NCI-H345 (cell line): ENCODE measurements at places on chromosomes 11 and 22.

DNA sequence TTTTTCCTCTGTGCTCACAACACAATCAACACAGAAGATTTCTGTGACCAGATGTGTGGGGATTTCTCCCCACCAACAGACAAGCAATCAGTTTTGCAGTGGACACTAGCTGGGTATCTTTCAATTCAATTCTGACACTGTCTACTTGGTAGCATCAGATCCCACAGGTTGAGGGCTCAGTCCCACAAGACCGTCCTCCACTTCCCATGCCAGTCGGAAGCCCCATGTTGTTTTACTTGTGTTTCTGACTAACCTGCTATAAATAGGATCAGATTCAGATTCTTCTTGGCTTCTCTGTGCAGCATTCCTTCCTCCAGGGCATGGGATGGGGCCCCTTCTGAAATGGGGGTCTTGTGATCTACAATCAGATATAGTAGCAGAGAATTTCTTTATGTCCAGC, 19.6 kb downstream of the ACER3 start:
- DNase-seq = no peak

DNA sequence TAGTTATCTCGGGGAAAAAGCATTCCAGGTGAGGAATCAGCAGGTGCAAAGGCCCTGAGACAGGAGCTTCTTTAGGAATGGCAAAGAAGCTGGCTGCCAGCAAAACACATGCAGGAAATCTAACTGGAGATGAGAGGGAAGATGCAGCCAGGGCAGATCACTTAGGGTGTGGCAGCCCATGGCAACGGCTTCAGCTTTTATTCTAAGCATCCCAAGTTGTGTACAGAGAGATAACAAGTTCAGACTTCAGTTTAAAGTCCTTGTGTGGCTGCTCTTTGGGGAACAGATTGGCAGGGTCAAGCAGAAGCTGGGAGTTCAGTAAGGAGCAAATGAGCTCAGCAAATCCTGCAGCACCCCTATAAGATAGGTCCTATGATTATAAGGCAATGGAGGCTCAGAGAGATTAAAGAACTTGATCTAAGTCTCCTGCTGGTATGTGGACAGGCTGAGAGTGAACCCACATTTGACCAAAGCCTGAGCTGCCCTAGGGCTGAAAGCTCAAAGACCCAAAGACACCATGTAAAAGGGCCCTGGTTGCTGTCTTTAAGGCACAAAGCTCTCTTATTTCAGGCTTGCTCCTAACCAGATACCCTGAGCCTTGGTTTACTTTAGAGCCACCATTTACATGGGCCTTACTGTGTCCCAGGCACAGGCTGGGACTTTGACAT, 466.8 kb downstream of the SOX6 start:
- DNase-seq = no peak

DNA sequence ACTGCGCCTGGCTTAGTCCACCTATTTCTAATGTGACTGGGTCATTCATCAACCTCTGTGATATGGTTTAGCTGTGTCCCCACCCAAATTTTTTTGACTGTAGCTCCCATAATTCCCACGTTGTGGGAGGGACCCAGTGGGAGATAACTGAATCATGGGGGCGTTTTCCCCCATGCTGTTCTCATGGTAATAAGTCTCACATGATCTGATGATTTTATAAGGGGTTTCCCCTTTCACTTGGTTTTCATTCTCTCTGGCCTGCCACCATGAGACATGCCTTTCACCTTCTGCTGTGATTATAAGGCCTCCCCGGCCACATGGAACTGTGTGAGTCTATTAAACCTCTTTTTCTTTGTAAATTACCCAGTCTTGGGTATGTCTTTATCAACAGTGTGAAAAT, 8.7 kb downstream of the CENATAC start:
- DNase-seq = no peak

- no peak for DNase-seq
Measured at GRCh38 chr11:48101044-48101733, 115.4 kb upstream of the OR4B1 start.

- no peak for DNase-seq
Measured at GRCh38 chr22:38266120-38266519, 6.7 kb downstream of the TMEM184B start.

DNA sequence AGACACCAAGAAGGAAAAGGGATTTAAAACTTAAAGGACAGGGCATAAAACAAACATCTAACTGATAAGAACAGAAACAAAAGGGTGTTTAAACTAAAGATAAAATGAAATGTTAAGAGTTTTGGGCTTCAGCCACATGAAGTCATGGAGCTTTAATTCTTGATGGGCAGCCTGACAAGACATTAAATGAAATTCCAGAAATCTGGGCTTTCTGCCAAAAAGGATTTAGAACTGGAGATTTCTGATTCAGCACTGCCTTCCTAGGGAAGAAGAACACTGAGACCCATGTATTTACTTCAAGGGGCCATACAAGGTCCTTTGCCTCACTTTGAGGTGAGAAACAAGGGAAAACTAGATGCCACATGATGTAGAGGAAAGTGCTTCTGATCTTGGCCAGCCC, 355.9 kb upstream of the RAG2 start:
- DNase-seq = no peak

- no peak for DNase-seq
Measured at GRCh38 chr11:81220146-81220895, 1513.3 kb downstream of the FAM181B start.

- DNase-seq = no peak
Measured at GRCh38 chr11:119729581-119729927, 554 bp upstream of the NECTIN1 start.

- DNase-seq = peak; percentile 26
Measured at GRCh38 chr22:48576333-48577013, 1251.2 kb downstream of the BRD1 start.

DNA sequence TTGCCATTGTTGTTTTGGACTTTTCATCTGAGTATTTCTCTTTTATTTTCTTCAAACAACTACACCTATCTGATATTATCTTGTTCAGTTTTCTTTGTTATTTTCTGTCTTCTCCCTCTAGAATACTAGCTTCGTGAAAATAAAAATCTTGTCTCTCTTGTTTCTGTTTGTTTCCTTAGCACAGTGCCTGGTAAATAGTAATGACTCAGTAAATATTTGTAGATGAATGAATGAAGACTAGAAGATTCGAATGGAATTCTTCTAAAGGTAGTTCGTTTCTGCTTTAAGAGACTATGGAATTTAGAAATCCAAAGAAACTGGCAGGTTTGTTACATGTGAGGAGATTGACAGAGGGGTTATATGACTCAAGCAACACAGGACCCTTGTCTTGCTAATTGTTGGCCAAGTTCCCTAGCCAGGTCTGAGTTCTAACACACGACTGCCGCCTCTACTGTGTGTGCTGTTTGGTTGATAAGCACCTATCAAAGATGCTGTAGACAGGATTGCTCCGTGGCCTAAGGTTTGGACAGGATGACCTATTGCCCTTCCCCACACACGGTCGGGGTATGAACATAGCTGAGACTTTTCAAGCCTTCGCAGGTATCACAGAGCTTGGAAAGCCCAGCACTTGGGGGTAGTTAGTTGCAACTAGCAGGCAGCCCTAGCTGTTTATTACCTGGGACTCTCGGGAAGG, 831 bp upstream of the TMEM135 start:
- no peak for DNase-seq

GRCh38 chr11:119446871-119447663, 24.1 kb upstream of the THY1 start:
- DNase-seq = no peak

DNA sequence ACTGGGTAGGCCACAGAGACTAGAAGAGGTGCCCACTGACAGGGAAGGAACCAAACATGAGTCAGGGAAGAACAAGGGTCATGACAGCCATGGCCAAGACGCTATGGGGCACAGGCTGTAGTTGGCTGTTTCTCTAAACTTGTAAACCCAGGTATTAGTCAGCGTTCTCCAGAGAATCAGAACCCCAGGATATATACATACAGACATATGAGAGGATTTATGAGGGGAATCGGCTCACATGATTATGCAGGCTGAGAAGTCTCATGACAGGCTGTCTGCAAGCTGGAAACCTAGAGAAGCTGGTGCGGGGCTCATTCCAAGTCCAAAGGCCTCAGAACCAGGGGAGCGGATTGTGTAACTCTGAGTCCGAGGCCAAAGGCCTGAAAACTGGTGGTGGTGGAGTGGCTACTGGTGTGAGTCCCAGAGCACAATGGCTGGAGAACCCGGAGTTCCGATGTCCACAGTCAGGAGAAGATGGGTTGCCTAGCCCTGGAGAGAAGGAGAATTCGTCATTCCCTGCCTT, 29.7 kb upstream of the CD81 start:
- DNase-seq = no peak

DNA sequence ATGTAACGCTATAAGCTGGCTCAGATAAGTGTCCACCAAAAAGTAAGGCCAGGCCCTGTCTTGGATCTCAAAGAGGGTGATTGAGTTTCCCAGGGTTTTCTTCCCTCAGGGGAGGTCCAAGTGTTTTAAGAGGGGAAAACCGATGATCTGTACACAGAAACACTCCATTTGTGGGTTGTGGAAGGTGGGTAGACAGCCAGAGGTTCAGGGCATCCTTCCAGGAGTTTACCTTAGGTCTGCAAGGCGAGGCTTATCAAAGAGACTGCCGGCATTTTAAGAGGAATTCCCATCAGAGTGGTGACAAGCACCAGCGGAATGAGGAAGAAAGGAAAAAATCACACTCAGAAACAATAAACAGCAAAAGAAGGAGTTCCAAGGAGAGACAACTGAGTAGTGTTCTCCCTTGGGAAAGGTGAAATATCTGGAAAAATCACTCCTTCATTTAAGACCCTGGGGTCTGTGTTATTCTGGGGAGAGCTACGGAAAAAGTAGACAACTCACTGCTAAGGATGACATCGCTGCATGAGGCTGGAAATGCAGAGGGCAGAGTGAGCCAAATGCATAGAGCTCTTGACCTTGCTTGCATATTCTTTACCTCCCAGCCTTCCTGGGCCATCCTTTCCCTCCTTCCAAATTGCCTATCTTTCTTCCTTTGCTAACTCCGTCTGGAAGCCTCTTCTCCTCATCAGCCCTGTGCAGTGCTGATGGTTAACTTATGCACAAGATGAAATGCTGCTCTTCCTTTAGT, 22.1 kb upstream of the MMP7 start:
- DNase-seq = no peak

DNA sequence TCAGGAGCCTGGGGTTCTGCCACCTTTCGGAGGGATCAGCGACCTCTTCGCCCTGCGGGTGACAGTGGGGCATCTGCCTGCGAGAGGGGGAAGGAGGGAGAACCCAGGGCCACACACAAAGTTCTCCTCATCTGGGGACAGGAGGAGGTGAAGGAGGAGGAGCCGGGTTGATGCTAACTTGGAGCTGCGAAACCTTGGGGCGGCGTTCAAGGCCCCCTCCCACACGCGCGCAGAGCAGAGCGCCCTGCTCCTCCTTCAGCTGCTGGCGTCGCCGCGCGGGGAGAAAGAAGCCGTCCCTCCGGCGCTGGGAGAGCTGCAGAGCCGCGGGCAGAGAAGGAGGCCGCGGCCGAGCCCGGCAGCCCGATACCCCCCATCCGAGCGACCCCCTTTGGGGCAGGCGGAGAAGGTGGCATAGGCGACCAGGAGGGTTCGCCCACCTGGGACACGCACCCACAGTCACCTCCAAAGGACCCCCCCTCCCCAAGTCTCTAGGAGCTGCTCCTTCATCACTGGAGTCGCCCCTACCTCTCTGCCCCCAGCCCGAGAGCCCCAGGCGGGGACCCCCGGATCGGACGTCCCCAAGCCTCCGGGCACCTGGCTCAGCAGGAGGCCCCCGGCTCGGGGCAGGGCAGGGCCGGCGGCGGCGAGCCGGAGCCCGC, at the start of gene RASD2:
Gene RASD2, plus strand, starts transcription at position 237 of the 659 bp plus-strand sequence. CDS start 5,979 bp downstream, outside the sequence.
- peak; percentile 54 for DNase-seq

- DNase-seq = no peak
Measured at GRCh38 chr22:49216579-49216978, 611.1 kb downstream of the BRD1 start.

DNA sequence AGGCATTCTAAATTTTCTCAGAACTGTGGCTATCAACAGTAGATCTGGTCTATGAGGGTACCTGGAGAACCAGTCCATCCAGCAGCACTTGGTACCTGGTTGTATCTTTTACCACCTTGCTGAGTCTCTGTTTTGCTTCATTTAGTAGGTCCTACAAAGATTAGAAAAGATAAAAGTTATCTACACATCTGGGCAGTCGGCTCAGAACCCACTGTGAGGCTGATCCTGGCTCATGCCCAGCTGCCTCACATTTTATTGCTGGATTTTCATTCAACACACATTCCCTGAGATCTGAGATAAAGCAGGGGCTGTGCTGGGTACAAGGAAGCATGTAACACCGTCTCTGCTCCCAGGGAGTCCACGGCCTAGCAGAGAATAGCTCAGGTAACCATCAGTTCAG, 27.5 kb downstream of the ATP6V1E1 start:
- no peak for DNase-seq

GRCh38 chr11:107408762-107409211, 48.8 kb downstream of the CWF19L2 start:
- no peak for DNase-seq

DNA sequence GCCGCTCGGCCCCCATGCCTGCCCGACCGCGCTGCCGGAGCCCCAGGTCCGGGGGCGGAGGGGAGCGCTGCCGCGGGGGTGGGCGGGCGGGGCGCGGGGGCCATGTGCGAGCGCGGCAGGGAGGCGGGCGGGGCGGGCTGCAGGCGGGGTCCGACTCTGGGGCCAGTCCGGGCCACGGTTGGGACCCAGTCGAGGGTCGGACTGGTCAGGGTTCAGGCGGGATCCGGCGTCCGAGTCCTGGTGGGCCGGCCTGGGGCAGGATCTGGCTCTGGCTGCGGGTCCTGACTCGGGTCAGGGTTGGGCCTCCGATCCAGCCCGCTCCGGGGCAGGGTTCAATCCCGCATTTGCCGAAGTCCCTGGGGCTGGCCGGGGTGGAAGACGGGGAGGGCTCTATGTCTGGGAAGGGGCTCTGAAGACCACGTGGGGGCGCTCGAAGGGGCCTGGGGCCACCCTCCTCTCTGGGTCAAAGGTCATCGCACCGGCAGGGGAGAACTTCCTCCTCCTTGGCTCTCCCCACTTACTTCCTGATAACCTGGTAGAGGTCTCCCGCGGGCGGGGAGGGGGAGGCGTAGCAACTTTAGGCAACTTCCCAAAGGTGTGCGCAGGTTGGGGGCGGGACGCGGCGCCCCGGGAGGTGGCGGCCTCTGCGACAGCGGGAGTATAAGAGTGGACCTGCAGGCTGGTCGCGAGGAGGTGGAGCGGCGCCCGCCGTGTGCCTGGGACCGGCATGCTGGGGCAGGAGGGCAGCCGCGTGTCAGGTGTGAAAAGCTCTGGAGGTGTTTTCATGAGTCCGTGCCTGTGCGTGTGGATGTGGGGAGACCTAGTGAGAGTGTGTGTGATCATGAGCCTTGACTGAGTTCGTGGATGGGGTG, 603 bp downstream of the ESRRA start:
- peak; percentile 61 for DNase-seq

- no peak for DNase-seq
Measured at GRCh38 chr22:22043296-22044078, 60.9 kb upstream of the TOP3B start.

GRCh38 chr22:43637275-43638260, 174.5 kb downstream of the EFCAB6 start:
- DNase-seq = no peak

DNA sequence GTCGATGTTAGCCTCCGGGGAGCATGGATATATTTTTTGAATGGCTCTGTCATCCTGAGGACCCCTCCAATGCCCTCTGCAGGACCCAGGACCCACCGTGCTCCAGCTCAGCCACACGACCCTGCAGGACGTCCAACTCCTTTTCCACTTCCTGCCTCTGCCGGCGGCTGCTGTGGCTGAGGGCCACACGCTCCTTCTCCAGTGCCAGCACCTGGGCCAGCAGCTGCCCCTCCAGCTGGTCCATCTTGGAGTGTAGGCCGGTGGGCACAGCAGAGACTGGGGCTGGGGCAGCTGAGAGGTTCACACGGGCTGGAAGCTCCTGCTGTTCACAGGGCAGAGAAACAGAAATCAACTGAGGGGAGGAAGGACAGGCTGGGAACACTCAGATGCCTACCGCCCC, 15.6 kb downstream of the NPTXR start:
- no peak for DNase-seq

GRCh38 chr11:5608808-5609207, 12.4 kb downstream of the TRIM6 start:
- DNase-seq = no peak
